ENCODE measurements at places on chromosomes 1 and 21.

DNA sequence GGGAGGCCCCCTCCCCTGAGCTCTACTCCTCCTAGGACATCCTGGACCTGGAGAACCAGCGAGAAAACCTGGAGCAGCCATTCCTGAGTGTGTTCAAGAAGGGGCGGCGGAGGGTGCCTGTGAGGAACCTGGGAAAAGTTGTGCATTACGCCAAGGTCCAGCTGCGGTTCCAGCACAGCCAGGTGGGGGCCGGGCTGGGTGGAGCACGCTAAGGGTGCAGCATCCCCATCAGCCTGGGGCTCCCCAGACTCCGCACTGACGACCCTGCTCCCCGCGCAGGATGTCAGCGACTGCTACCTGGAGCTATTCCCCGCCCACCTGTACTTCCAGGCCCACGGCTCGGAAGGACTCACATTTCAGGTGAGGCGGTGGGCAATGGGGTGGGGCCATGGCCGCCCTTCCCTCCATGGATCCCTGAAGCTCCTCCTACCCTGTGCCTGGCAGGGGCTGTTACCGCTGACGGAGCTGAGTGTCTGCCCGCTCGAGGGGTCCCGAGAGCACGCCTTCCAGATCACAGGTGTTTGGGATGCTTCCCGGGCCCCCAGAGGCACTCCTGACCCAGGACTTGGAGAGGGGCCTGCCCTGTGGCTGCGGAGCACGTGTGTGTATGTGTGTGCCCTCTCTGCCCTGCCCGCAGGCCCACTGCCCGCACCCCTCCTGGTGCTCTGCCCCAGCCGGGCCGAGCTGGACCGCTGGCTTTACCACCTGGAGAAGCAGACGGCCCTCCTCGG lies 4.1 kb downstream of the PLEKHN1 start:
- H3K27me3 ChIP-seq, result peaks cover 90% of the 10 kb centered on the region
- peaks cover 16% of the 10 kb centered on the region for H3K4me1 ChIP-seq
- no peaks in the 10 kb centered on the region for H3K36me3 ChIP-seq
- no peak overlapping the region for H3K4me3 ChIP-seq

DNA sequence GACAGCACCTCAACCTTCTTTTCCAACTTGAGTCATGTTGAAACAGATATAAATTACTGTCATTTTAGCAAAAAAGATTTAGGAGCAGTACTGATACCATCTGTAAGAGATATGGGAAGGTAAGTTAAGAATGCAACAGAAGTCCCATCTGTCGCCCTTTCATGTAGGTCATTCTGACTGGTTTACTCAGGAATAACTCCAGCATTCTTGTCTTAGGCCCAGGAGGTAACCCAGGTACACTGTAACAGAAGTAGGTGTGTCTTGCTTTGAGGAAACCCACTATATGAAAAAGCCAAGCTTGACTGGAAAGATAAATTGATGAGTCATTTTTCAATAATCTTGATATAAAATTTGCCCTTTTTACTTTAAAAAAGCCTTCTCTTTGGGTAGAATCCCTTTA lies 35.4 kb downstream of the PGM1 start:
- no peak overlapping the region for H3K27ac ChIP-seq
- no peaks in the 10 kb centered on the region for H3K4me1 ChIP-seq
- H3K27me3 ChIP-seq, result no peaks in the 10 kb centered on the region
- H3K36me3 ChIP-seq, result peaks cover 26% of the 10 kb centered on the region
- DNase-seq, result no peak

DNA sequence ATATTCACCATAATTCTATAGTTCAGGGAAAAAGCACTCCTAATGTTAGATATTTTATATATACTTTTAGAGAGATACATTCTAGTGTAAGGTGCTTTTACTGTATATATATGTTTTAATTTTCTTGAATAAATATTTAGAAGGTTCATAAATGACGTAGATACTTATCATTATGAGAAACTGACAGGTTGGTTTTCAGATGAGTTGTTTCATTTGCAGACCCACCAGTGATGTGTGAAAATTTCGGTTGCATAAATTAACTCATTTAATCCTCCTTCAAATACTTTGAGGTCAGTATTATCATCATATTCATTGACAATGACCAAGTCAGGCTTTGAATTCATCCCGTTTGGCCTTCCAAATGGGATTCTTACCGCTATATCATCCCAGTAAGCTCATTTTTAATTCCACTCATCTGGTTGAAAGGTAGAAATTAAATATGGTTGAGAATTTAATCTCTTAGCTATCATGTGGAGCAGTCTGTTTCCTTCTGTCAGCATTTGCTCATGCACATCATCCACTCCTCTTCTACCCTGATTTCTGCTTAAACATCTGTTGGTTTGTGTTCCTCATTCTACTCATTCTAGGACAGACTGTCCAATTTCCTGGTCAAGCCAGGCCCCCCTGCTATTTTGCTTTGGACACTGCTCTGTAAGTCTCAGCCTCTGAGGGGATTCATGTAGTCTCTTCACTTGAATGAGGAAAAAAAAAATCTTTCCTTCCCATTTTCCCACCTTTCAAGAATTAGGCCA lies 1156.6 kb downstream of the PLA2G4A start:
- no peaks in the 10 kb centered on the region for H3K36me3 ChIP-seq
- H3K4me1 ChIP-seq, result no peaks in the 10 kb centered on the region
- H3K27me3 ChIP-seq, result no peaks in the 10 kb centered on the region
- DNase-seq, result no peak
- H3K27ac ChIP-seq, result no peak overlapping the region

DNA sequence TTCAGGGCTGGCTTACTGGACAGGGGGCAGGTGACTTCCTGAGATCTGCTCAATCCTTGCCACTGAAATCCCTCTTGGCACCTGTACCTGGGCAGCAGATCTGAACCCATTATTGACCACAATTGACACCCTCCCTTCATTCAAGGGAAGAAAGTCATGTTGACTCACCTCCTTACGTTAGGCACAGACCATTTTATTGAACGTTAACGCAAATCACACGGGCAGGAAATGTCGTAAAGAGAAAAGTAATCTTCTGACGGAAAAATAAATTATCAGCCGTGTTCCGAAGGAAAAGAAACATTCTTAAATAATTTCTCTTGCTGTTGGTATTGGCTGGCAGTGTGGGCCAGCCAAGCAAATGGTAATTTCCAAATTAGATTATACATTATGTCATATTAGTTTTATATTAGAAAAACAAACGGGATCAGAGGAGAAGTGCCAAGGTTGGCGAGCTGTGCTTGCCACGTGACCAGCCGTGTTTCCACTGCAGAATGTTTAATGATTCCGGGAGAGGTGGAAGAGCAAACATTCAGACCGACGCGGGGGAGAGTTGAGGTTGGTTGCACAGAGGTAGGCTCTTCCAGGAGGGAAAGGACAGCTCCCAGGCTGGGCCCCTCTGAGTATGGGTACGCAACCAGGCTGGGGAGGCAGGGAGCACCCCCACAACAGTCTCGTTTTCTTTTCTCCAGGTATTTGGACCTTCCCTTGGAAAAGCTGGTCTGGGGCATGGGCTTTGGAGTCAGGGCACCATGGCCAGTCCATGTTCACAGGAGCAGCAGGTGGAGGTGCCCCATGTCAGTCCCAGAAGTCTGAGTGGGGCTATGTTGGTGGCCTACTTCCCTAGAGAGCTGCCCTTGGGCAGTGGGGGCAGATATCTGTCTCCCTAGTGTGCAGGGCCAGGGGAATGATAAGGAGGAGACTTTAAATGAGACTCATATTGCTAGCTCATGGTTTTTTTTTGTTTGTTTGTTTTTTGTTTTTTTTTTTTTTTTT lies 121.1 kb downstream of the FOXD2 start:
- no peak overlapping the region for H3K4me3 ChIP-seq
- H3K36me3 ChIP-seq, result no peaks in the 10 kb centered on the region
- peaks cover 7% of the 10 kb centered on the region for H3K4me1 ChIP-seq
- peaks cover 26% of the 10 kb centered on the region for H3K27me3 ChIP-seq

- H3K27me3 ChIP-seq, result no peaks in the 10 kb centered on the region
- no peaks in the 10 kb centered on the region for H3K4me1 ChIP-seq
- H3K27ac ChIP-seq, result no peak overlapping the region
These were observed 15.2 kb downstream of the LRRC40 start for GRCh38 chr1:70190180-70190579.

DNA sequence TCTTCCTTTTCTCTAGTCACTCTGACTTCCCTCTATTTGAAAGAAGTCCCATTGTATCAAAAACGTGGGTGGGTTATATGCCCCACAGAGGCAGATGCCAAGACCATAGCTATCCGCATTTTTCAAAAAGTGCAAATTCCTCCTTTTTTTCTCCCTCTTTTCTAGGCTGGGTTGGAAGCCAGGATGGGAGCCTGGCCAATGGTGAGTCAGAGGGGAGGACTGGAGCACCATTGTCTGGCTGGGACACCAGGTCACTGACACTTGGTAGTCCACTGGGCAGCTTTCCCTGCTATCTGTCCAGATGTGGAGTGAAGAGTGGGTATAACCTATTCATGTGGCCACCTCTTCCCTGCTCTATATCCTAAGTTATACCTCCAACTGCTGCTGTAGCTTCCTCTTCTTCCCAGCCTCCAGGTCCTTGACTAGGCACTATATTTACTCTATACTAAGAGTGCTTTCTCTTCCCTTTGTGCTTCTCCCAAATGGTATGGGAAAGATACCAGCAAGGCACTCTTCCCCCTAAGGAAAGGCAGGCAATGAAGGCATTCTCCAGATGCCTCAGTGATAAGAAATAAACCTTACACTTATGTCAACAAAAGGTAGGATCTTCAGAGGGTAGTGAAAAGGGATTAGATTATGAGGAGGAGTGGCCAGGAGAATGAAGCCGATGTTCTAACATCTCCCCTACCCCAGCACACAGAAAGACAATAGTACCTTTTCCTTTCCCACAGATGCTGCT lies 12.9 kb downstream of the PI4KB start:
- H3K36me3 ChIP-seq, result peaks cover 74% of the 10 kb centered on the region
- no peaks in the 10 kb centered on the region for H3K27me3 ChIP-seq
- H3K4me3 ChIP-seq, result no peak overlapping the region
- DNase-seq, result peak; percentile 81

GRCh38 chr1:109314795-109315194 lies 8.0 kb upstream of the MYBPHL start:
- H3K36me3 ChIP-seq, result peaks cover 54% of the 10 kb centered on the region
- no peaks in the 10 kb centered on the region for H3K27me3 ChIP-seq
- no peaks in the 10 kb centered on the region for H3K4me1 ChIP-seq
- no peak for DNase-seq

DNA sequence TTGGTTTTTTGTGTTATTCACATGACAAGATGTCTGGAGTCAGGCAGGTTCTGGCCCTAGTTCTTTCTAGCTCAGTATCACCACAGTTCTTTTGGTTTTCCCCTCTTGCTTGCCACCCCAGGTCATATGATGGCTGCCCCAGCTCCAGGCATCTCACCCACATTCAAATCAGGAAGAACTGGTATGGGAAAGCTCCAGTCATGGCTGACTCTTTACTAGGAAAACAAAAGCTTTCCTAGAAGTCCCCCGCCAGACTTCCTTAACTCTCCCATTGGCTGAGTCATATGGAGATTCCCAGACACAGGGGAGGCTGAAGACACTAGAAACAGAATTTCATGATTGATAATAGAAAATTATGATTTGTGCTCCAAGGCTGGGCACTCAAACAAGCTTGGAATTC lies 22.1 kb upstream of the EYA3 start:
- H3K27me3 ChIP-seq, result no peaks in the 10 kb centered on the region
- DNase-seq, result no peak
- no peaks in the 10 kb centered on the region for H3K4me1 ChIP-seq
- no peak overlapping the region for H3K4me3 ChIP-seq
- no peaks in the 10 kb centered on the region for H3K36me3 ChIP-seq
- H3K27ac ChIP-seq, result no peak overlapping the region

DNA sequence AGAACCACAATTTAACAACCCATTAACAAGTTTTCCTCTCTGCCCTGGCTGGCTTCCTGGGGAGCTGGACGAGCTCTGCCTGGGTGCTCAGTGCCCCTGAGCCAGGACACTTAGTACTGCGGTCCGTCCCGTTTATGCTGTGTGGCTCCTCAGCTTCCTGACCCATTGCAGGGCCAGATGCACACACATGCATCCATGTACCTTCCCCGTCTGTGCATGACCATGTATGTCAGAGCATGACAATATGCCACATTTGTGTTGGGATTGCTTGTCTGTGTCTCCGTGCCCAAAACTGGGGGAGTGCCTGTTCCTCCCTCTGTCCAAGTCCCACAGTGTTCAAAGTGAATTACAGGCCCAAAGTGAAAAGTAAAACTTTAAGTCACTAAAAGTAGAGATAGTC lies 9.7 kb upstream of the TFF3 start:
- no peaks in the 10 kb centered on the region for H3K4me1 ChIP-seq
- H3K27ac ChIP-seq, result no peak overlapping the region
- no peak for DNase-seq
- H3K4me3 ChIP-seq, result no peak overlapping the region

Measured in muscle of leg (tissue), 16 donors.